ENCODE measurements at places on chromosomes 12 and 14.

- no peak for DNase-seq
Measured at GRCh38 chr12:104510145-104510872, 53.6 kb downstream of the CHST11 start.

DNA sequence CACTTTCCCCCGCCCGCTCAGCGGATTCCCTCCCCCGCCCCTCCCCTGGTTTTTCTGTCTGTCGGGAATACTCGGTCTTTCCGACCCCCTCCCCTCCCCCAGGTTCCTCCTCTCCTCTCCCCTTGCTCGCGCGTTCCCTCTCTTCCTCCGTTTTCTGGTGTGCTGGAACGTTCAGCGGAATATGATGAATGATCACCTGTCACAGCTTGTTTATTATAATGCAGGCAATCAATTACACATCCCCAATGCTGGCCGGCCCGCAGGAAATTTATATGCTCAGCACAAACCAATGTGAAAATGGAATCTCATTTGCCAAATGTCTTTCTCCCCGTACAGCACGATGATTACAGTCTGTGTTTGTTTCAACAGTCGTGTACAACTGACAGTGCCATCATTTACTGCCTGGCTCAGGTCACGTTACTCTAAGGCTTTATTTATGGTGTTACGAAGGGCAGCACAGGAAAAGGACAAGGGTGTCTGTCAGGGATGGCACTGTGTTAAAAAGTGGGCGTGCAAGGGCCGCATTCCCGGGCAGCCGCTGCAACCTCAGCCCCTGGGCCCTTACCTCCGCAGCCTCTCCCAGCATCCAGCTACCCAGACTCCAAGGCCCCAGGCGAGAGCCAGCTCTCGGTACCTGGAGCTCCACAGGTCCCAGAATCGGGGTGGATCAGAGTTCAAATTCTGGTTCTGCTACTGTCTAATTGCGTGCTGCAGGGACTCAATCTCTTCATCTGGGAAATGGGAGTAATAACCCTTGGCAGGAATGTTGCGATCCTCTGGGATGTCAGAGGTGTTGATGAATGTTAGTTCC, 24.7 kb upstream of the MAP1LC3B2 start:
- DNase-seq: peak; percentile 83

- DNase-seq: peak; percentile 96
Measured at GRCh38 chr12:22624870-22625761, at the start of gene ETNK1. TSS of gene ETNK1 (plus strand) at chr12:22625171. CDS start at chr12:22625431, 260 bp downstream.

DNA sequence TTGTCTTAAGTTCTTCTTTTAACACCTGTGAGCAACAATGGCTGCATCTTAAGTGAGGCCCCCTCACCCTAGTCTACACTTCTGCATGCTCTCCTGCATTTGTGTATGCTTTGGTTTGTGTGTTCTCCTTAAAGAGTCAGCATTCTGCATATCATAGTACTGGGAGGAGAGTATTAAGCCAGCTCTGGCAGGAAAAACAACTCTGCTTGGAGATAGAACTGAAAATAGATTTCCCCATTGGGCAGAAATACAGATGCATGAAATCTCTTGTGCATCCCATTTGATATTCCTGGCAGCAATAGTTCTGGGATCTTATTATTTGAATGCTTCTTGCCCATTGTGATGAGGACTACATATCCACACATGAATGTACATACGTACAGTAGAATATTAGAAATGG, 70.6 kb upstream of the PRICKLE1 start:
- DNase-seq: no peak

DNA sequence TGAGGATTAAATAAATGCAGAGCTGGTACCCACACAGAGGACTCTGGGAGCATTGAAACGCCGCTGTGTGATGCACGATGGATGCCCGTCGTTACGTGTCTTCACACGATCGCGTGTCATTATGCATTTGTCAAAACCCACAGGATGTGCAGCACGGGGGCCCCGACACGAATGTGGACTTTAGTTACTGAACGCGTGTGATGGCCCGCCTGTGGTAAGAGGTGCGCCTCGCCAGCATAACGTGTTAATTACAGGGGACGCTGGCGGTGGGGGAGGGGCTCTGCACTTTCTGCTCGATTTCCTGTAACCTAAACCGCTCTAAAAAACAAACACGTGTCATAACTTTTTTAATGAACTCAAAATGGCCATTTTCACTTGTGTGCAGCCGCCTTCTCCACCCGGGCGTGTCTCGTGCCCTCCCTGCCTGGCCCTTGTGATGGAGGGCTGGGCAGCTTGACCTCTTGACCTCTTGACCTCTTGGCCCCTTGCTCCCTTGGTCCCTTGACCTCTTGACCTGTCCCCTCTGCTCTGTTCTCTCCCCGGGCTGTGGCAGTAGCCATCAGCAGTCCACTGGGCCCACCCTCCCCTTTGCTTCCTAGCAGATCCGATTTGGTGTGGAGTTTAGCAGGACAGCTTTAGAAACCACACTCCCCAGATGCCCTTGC, 33.7 kb upstream of the GALNT9 start:
- DNase-seq: no peak

Measured in osteoblast (primary cell).